ENCODE measurements at places on chromosomes 1 and 21.

- no peak for DNase-seq
Observed at GRCh38 chr21:33754481-33754880, 112.2 kb downstream of the ITSN1 start.

GRCh38 chr21:34693192-34693810 lies 24.5 kb downstream of the CLIC6 start:
- peak; percentile 33 for DNase-seq

GRCh38 chr1:6124746-6125365 lies 55.3 kb downstream of the CHD5 start:
- DNase-seq = no peak

DNA sequence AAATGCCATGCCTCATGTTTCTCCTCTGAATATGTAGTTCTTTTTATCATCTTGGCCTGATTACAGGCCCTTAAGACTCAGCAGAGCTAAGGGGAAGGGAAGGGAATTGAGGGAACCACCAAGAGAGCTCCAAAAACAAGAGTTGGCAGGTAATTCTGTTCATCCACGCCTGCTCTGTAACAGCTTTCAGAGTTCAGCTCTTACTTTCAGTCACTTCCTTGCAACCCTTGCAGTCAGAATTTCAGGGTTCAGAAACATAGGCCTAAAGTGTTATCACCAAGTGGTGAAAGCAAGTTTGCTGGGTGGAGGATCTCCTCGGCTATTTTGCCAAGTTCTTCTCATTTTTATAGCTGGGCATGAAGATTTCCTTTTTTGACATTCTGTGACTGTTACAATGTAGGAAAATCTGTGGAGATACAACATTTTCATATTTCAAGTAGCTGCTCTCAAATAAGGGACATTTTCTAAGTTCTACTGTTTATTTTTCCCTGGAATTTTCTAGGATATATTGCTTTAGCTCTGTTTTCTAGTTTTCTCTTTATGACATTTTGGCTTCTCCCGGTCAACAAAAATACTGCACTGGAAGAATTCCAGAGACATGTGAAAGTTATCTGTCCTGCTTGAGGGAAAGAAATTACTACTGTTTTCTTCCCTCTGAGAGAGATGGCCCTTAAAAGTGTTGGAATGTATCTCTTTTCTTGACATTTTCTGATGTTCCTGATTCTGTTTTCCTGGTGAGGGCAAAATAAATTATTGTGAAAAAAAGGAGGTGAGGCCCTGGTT lies 251.8 kb upstream of the ST6GALNAC5 start:
- no peak for DNase-seq

GRCh38 chr1:80225510-80225909 lies 1219.0 kb upstream of the ADGRL4 start:
- DNase-seq = no peak

DNA sequence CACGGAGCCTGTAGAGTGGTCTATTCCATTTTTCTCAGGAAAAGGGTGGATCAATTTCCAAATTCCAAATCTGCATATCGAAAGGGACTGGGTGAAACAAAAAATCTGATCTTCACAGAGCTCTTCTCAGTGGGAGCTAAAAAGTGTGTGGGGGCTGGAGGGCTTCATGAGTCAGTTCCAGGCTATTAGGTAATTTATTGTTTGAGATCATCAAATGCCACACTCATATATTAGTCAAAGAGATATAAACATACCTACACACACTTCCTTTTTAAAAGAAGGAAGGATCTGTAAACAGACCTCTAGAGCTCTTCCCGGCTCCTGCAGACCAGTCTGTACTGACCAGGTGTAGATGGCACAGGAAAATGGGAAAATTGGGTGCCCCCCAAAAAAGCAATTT lies 175.4 kb downstream of the ZBTB18 start:
- no peak for DNase-seq

DNA sequence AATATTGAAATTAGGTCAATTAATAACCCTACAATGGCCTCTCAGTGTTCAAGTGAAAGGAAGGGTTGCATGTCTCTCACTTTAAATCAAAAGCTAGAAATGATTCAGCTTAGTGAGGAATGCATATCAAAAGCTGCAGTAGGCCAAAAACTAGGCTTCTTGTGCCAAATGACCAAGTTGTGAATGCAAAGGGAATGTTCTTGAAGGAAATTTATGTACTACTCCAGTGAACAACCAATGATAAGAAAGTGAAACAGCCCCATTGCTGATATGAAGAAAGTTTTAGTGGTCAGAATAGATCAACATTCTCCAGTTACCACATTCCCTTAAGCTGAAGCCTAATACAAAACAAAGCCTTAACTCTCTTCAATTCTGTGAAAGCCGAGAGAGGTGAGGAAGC lies 10.0 kb downstream of the MAEL start:
- DNase-seq = no peak

GRCh38 chr1:206953626-206954025 lies 7.4 kb upstream of the PIGR start:
- no peak for DNase-seq

DNA sequence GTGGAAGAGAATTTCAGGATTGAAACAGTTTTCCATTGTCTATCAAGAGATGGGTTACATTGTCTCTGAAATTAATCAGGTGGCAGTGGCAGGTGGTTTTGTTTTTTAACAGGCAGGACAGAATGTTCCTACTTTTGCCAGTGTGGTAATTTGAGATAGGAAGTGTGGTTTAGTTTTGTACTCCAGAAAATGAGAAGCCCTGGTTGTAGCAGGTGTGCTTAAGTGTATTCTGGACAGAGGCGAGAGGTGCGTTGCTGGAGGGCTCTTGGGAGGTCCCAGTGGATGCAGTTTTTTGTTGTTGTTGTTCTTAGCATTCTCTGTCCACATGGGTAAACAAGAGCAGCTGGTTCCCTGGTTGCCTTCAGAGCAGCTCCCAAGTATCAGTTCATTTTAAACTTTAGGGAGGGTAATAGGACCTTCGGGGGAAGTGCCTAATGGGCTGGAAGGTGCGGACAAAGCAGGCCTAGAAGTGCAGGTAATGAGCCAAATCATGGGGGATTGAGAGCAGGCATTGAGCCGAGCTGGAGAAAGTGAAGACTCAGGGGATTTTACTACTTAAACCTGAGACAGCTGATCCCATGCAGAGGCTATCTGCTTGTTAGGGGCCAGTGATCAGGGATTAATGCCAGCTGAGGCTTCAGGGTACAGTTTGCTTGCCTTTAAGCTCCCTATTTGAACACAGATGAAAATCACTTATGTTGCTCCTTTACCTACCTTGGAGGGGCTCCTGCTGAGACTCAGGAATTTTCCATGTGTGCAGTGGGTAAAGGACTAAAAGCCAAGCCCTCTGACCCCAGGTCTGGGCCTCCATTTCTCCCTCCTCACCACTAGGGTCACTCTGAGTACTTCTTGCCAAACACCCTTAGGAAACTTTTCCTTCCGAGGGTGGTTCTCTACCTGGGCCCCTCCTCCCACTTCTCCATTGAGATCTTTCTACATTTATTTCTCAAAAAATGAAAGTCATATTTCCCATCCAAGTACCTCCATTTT lies 6.1 kb downstream of the PFKFB2 start:
- DNase-seq = no peak

- no peak for DNase-seq
Observed at GRCh38 chr1:47709019-47709871, 271.4 kb downstream of the FOXD2 start.

DNA sequence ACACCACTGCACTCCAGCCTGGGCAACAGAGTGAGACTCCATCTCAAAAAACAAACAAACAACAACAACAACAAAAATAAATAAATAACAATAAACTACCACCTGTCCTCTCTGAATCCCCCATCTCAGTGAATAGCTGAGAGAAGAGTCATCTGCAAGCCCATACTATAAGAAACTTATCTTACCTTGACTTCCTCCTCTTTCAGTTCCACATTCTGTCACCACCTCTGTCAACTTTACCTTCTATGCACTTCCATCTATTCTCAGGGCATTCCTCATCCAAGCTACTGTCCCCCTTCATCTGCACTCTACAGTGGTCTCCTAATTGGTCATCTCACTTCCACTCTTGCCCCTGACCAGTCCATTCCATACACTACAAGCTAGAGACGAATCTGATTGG lies 58.1 kb downstream of the KIAA0040 start:
- no peak for DNase-seq

DNA sequence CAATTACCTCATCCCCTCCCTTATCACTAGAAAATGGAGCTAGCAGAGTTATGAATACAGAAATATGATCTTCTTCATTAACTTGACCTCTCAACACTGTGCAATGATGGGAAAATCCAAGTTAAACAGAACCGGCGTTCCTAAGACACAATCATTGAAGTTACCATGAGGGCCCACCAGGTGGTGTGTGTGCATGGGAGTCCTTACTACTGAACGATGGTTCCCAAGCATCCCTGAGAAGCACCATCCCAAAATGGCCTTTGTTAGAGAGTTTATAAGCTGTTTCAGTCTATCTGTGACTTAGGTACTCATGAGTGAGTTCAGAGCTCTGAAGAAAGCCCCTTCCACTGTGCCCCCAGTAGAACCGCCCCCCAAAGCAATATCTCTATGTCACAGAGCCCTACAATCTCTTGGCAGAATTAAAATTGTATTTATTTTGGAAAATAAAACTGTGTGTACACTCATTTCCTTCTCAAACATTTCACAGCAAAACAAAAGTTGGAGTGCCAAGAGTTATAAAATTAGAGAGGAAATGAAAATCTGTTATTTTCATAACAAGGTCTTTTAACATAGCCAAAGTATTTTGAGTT lies 56.8 kb downstream of the PLD5 start:
- DNase-seq = no peak

GRCh38 chr1:202037706-202038296 lies 27.4 kb downstream of the ELF3 start:
- DNase-seq = no peak

DNA sequence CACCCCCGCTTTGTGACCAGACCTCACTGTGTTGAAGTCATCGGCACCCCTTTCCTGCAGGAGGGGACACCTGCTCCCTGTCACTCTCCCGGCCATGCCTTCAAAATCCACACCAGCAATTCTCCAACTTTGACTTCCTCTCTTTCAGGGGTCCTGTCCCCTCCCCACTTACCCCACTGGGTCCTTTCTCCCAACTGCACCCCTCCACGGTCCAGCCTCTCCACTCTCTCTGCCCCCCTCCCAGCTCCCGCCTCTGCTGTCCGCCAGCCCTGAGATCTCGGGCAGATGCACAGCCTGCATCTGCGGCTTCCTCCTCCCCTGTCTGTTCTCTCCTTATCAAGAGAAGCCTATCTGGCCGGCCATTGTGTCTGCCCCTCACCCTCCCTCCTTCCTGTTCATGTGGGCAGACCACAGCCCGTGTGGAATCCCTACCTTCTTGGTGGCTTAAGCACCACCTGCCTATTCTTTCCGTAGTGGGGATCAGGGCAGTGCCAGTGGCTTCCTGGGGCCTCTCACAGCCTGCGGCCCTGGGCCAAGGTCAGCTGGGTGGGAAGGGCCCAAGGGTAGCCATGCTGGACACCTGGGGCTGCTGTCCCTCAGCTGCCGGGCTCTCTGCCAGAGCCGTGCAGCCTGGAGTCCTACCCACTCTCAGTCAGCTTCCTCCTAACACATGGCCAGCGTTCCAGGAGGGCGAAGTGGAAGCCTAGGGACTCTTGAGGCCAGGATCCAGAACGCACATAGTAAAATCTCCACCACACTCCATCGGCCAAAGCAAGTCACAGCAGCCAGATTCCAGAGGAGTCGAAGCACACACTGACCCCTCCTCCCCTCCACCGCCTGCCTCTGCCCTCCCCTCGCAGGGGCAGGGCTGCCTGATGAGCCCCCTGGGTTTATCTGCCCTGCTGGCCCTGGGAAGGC lies 5.1 kb upstream of the HES4 start:
- DNase-seq = no peak

DNA sequence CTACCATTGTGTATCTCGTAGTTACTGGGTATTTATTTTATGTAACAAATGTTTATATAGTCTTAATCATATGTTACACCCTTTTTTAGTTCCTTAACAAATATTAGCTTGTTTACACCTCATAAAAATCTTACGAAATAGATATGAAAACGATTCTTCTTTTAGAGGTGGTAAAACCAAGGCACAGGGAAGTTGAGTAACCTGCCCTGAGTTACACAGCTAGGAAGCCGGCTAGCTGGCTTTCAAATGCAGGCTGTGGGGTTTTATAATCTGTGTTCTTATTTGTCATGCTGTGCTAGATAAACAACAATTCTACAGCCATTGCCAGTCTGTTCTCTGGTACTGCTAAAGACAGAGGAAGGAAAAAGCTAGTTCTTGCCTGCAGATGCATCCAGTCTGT lies 109.6 kb downstream of the NOS1AP start:
- DNase-seq = no peak

DNA sequence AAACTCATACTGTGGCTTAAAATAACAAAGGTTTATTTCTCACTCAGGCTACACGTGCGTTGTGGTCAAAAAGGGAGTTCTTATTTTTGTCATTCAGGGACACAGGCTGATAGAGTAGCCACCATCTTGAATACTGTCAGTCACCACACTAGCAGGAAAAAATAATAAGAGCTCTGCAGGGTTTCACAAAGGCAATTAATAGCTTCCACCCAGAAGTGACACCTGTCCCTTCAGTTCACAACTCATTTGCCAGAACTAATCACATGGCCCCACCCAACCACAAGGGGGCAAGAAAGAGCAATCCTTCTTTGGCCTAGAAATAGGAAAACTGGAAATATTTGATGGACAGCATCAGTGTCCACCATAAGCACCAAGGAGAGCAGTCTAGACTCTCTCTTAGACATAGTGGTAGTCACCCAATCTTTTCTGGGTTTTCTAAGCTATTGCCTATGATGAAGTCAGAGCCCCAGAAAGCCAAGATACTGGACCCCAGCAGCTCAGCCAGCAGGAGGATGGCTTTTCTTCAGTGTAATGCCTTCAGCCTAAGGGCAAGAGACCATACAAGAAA lies 8.2 kb downstream of the HAPLN2 start:
- DNase-seq = peak; percentile 42

DNA sequence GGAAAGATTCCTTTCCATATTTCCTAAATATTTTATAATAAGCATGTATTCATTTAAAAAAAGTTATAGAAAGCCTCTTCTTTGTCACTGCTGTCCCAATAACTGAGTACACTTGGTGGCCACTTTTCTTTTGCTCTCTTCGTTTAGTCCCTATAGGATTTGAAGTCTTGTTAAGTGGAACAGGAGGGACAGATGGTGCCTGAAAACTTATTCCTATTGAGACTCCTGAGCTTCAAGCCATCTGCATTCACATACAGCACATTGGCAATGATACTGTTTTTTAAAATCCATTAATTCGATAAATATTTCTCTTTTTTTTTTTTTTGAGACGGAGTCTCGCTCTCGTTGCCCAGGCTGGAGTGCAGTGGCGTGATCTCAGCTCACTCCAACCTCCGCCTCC lies 2.0 kb upstream of the ZBTB40 start:
- no peak for DNase-seq

GRCh38 chr1:57276918-57277317 lies 146.9 kb downstream of the DAB1 start:
- DNase-seq = no peak

GRCh38 chr1:29223521-29223920 lies 7.2 kb downstream of the MECR start:
- no peak for DNase-seq

- no peak for DNase-seq
Observed at GRCh38 chr1:232244426-232244825, 385.5 kb downstream of the SIPA1L2 start.

DNA sequence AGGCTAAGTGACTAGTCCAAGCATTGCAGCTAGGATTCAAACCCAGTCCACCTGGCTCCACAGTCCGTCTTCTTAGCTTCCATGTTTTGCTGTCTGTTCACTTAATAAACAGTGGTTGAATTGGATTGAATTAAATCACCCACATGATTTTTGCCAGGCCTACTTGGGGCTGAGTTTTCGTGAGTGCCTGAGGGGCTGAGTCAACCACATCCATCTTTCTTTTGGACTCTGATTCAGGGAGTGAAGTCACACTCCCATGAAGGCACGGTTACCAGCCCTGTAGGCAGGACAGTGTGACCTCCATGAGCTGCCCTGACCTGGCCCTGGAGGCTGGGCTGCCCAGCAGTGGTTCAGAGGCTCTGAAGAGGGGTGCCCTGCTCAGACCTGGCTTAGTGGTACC lies 123.7 kb downstream of the ACTL8 start:
- no peak for DNase-seq

Data from activated naive CD4-positive, alpha-beta T cell treated with Interleukin-2 at 50 U/mL for 16 hours (primary cell).